ENCODE measurements at places on chromosomes 2 and 18. TPM values are rescaled to one million over a fixed set of nuclear protein-coding genes. Genes with fewer than 3 reads are reported as not detected.

DNA sequence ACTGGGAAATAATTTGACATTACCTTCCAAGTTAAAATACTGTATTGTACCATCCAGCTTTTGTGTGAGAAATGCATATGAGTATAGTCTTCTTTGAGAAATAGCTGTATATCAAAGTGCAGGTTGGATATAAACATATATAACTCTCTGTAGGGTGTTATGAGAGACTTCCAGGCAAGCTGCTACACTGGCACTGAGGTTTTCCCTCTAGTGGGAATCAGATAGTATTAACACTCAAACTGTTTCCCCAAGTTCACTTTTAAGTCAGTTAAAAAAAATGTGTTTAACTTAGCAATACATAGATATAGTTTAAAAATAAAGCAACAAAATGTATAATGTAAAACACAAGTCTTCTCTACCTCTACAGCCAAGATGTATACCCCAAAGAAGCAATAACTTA is 368.4 kb upstream of the SLC8A1 start:
- no peak for DNase-seq

- DNase-seq = no peak
Measured at GRCh38 chr18:62939926-62940325, 224.6 kb downstream of the PHLPP1 start.

DNA sequence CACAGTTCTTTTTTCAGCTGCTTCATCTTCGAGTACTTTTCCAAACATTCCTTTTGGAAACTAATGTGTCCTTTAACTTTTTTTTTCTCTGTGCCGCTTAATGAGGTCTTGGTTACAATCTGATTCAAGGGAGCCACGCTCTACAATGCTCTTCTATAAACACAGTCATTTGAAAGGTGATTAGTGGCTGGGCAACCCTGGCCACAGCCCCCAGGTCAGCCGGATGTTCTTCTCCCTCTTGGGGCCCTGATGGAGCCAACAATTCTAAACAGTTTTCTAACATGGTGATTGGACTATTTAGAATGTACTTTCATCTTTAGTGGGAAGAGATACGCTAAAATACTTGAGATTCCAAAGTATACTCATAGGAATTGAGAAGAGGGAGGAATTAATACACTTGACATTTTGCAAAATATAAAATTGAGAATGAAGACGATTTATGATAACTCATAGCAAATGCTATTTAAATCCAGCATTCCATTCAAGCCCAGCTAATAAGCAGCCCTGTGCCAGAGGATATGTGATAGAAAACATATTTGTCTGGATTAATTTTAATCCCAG is 83.7 kb upstream of the MBOAT2 start:
- no peak for DNase-seq

DNA sequence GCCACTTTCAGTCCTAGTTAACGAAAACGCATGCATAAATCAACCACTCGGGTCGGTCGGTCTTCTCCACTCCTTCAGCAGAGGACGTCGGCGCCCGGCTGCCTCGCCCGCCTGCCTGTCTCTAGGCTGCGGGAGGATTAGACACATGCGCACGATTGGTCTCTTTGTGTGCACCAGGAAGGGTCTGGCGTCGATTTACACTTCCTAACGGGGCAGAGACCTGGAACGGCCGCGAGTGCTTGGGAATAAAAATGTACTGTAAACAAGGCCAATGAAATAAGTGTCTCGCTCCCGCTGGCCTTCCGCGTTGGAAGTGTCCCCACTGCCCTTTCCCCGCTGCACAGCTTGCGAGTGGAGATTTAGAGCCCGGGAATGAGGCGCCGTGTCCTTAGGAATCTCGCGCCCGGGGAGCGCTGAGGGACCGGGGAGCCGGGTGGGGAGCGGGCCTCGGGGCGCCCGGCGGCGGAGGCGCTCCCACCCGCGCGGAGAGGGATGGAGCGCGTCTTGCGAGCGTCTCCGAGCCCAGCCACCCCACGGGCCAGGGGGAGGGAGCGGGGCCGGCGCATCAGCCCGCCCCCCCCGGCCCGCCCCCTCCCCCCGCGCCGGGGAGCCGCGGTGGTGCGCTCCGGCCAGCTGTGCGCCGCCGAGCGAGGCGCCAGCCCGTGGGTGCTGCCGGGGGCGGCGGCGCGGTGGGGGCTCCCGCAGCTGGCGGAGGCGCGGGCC is at the start of gene DOK6:
Gene DOK6, plus strand, starts transcription at position 636 of the 723 bp plus-strand sequence.
- DNase-seq = no peak

GRCh38 chr2:151845481-151845880 is 17.3 kb upstream of the ARL5A start:
- no peak for DNase-seq

- DNase-seq = no peak
Measured at GRCh38 chr2:204110751-204111516, 174.4 kb downstream of the ICOS start.

DNA sequence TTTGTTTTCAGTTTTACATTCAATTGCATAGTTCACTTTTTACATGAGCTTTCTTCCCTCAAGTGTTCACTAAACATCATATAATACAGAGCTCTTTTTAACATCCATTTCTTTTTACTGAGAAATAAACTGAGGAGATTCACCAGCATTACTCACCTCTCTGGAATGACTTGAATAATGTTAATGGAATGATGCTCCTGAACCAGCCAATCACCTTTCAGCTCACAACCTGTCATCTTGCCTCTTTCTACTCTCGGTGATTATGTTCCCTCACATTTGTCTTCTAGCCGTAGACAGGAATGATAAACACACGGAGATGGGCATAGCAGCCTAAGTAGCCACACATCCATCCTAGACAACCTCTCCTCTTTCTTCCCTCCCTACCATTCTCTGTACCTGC is 301.7 kb downstream of the PAX3 start:
- DNase-seq = no peak

DNA sequence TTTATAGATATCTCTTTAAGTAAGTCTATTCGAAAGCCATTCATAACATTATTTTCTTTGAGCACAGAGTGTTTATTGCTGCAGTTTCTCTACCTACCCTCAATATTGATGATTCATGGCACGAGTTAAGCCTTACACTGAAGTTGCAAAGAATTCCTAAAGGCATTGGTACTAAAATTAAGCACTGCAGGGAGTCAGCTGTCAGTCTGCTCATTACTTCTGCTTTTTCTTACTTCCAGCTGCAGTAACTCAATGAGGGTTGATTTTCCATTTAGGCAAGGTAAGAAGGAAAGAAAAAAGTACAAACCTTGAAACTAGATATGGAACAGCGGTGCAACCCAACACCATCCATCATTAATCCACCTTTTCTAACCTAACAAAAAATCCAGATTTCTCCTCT is 65.2 kb downstream of the RNF152 start:
- no peak for DNase-seq

Gene STRN
- 19.4 TPM for total RNA-seq

Gene ANO7
- 0.98 TPM for total RNA-seq

Gene ARHGAP25
- 9.6 TPM for total RNA-seq

All from vagina (tissue), 2 donors.